ENCODE measurements at places on chromosomes 12 and 14.

DNA sequence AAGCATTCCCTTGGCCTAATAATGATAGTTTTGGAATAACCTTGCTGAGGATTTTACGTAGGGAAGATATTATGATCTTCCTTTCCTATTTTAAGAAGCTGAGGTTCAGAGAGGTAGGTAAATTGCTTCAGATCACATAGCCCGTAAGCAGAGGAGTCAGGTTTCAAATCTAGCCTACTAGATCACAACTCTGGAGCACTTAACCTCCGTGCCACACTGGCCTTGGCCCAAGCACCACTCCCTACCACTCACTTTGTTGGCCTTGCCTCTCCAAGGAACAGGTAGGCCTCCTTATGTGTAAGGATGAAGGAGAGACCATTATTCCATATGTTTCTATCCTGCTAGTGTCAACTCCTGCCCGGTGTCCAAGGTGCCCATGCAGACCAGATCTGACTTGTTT, 12.4 kb upstream of the ACOT1 start:
- no peak for DNase-seq

DNA sequence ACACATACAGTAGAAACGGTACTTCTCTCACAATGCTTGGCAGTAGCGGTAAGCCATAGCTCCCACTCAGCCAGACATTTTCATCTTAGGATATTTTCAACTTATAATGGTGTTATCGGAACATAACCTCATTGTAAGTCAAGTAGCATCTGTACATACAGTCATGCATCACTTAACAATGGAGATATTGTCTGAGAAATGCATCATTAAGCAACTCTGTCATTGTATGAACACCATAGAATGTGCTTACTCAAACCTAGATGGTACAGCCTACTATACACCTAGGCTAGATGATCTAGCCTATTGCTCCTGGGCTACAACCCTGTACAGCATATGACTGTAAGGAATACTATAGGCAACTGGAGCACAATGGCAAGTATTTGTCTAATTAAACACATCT, 40.8 kb downstream of the RPS6KA5 start:
- no peak for DNase-seq

GRCh38 chr12:116882742-116883141, 1.5 kb upstream of the HRK start:
- DNase-seq = no peak

- no peak for DNase-seq
Measured at GRCh38 chr14:32033543-32033942, 43.6 kb upstream of the ARHGAP5 start.

- no peak for DNase-seq
Measured at GRCh38 chr12:75177997-75178396, 31.6 kb downstream of the KCNC2 start.

DNA sequence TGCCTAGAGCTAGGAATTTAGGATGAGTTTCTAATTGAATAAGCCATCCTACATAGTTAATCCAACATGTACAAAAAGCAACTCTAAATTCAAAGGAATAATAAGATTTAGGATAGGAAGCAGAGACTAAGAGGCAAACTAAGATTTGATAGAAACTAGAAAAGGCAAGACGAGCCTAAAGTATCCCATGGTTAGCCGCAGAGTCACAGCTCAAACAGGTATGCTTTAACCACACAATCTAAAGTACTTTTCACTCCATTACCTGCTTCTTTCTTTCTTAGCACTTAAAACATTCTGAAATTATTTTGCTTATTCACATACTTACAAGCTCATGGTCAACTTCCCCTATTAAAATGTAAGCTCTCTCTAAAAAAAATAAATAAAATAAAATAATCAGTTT, 51.8 kb downstream of the OTOGL start:
- DNase-seq = no peak

DNA sequence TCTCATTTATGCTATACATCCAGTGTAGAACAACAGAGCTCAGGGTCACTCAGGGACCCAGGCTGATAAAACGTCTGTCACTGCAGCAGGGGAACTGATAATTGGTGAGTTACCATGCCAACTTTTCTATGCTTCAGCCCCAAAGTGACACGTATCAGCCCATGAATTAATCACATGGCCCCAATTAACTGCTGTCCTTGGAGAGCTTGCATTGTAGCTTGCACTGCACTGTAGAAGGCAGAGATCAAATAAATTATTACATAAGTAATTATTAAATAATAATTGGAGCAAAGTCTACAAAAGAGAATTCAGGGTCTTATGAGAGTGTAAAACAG, 144.6 kb downstream of the SUDS3 start:
- DNase-seq = no peak

DNA sequence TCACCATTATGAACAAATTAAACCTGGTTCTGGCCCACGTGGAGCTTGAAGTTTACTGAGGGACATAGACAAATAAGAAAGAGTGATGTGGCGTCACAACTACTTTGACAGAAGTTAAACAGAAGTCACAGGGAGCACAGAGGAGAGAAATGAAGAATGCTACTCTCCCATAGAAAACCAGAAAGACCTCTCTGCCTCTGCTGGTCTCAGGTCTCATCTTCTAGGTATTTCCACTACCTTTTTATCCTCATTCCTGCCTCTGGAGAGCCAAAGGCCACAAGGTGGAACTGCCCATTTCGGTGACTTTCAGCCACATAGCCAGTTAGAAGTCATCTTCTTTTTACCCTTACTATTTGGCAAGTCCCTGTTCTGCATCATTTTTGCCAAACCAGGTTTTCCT, 170.5 kb downstream of the CAND1 start:
- no peak for DNase-seq

DNA sequence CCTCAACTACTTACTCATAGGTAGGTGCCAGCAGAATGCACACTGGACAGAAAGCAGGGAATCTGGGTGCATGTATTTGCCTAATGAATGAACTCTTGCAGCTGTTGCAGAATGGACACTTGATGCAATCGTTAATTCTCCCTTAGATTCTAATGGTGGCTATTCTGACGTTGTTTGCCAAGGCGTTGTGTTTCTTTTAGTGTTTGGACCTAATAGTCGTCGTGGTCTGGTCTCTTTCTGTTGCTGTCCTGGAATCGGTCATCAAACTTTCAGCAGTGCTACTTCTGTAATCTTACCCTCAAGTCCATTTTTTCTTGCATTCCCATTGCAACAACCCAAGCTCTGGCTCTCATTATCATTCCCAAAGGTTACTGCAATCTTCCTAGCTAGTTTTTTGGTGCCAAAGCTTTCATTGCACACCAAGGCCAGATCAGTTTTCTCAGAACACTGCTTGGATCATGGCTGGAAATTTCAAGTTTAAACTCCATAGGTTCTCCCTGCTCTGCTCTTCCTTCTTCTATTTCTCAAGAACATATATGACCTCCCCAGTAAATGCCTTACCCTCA, 31.3 kb downstream of the BMP4 start:
- DNase-seq = no peak

All from ecto neural progenitor cell (in vitro differentiated cells).